T-helper 2 cell treated with Interferon-gamma antibody and Interleukin-4, amounts not matched to agents 5 μg/mL and 100 μg/mL, for 36 hours (primary cell): ENCODE measurements at places on chromosomes 16 and 17.

- no peak for DNase-seq
These were observed 100.5 kb downstream of the PLCG2 start for GRCh38 chr16:81879625-81880024.

- DNase-seq: no peak
These were observed 202.9 kb upstream of the N4BP1 start for GRCh38 chr16:48812856-48813255.

DNA sequence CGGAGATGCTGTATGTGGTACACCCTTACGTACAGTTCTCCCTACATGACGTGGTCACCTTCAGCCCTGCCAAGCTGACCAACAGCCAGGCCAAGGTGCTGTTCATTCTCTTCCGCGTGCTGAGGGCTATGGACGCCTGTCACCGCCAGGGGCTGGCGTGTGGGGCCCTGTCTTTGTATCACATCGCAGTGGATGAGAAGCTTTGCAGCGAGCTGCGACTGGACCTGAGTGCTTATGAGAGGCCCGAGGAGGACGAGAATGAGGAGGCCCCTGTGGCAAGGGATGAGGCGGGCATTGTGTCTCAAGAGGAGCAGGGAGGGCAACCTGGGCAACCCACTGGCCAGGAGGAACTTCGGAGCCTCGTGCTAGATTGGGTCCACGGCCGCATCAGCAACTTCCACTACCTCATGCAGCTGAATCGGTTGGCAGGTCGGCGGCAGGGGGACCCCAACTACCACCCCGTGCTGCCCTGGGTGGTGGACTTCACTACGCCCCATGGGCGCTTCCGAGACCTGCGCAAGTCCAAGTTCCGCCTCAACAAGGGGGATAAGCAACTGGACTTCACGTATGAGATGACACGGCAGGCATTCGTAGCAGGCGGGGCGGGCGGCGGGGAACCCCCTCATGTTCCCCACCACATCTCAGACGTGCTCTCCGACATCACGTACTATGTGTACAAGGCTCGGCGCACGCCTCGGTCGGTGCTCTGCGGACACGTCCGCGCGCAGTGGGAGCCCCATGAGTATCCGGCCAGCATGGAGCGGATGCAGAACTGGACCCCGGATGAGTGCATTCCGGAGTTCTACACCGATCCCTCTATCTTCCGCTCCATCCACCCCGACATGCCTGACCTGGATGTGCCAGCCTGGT, 1.4 kb downstream of the WDR81 start:
- no peak for DNase-seq

- no peak for DNase-seq
These were observed 4.0 kb upstream of the GGNBP2 start for GRCh38 chr17:36540696-36541095.

GRCh38 chr16:49608098-49608497, 234.5 kb downstream of the C16orf78 start:
- DNase-seq: no peak

GRCh38 chr17:10790491-10791401, 13.2 kb downstream of the TMEM238L start:
- DNase-seq: no peak

GRCh38 chr17:75842963-75843576, 1.1 kb downstream of the UNC13D start:
- DNase-seq: no peak

DNA sequence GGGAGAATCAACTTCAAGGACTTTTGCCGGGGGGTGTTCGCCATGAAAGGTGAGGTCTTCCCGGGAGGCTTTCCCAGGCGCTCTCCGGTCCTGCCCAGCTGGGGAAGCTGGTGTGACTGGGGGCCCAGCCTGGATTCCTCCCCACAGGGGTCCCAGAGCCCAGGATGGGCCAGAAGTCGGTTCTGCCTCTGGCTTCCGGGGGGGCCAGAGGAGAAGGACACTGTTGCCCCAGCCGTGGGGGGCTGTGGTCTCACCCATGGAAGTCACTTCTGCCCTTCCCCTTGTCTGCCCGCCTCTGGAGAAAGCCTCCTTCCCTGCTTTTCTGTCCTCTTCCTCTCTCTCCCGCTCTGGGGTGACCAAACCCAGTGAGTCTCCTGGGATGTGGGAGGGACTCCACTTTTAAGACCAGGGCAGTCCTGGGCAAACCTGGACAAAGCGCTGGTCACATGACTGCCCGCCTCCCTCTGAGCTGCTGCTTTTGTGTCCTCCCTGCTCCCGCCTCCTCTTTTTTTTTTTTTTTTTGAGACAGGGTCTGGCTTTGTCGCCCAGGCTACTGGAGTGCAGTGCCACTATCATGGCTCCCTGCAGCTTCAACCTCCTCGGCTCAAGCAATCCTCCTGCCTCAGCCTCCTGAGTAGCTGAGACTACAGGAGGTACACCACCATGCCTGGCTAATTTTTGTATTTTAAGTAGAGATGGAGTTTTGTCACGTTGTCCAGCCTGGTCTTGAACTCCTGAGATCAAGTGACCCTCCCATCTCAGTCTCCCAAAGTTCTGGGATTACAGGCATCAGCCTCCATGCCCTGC, 40.6 kb downstream of the RAB11FIP4 start:
- DNase-seq: no peak

GRCh38 chr16:3673201-3673600, 18.7 kb downstream of the DNASE1 start:
- no peak for DNase-seq

DNA sequence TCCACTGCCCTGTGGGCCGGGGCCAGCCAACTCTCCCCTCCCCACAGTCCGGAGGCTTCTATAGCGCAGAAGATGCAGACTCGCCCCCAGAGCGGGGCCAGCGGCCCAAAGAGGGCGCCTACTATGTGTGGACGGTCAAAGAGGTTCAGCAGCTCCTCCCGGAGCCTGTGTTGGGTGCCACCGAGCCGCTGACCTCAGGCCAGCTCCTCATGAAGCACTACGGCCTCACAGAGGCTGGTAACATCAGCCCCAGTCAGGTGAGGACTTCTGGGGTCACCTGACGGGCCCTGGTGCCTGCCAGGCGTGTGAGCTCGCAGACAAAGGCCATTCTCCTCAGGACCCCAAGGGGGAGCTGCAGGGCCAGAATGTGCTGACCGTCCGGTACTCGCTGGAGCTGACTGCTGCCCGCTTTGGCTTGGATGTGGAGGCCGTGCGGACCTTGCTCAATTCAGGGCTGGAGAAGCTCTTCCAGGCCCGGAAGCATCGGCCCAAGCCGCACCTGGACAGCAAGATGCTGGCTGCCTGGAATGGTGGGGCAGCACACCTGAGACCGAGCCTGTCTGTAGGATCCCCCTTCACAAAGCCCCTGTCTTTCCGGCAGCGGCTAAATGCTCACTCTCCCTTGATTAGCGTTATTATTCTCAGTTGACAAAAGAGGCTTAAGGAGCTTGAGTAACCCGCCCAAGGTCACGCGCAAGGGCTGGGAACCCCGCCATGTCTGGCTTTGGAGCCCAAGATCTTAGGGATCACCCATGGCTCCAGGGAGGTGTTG, 3.9 kb downstream of the SPATA20 start:
- no peak for DNase-seq

GRCh38 chr17:72122765-72123529, 2.1 kb downstream of the SOX9 start:
- no peak for DNase-seq

GRCh38 chr16:77993111-77993985, 29.0 kb upstream of the CLEC3A start:
- DNase-seq: no peak

DNA sequence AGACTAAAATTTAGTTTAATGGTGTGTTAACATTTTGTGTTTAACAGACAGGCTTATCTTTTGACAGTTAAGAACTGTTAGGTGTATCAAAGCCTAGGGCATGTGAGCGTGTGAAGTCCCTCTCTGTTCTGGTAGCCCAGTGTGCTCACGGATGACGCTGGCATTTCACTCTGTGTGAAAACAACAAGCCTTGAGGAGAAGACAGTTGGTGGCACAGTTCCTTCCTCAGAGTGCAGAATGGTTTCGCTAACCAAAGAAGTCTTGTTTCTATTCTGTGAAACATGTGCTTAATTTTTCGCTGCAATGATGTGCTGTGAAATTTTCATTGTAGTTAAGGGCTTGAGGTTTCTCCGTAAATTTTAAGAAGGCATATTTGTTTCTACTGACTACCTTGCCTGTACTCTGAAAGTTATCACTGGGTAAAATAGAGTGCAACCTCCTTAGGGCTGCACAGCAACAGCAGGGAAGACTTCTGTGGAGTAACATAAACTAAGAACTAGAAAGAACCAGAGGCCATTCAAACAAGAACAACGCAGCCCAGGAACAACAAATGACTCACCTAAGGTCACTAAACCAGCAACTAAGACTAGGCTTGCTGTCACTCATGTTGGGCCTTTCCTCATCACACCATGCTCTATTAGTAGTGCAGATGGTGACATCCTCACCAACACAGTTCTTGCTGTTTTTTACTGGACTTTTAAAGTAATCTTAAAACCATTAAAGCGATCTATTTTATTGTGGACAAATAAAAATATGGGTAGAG, 33.4 kb downstream of the BRD7 start:
- peak; percentile 45 for DNase-seq

DNA sequence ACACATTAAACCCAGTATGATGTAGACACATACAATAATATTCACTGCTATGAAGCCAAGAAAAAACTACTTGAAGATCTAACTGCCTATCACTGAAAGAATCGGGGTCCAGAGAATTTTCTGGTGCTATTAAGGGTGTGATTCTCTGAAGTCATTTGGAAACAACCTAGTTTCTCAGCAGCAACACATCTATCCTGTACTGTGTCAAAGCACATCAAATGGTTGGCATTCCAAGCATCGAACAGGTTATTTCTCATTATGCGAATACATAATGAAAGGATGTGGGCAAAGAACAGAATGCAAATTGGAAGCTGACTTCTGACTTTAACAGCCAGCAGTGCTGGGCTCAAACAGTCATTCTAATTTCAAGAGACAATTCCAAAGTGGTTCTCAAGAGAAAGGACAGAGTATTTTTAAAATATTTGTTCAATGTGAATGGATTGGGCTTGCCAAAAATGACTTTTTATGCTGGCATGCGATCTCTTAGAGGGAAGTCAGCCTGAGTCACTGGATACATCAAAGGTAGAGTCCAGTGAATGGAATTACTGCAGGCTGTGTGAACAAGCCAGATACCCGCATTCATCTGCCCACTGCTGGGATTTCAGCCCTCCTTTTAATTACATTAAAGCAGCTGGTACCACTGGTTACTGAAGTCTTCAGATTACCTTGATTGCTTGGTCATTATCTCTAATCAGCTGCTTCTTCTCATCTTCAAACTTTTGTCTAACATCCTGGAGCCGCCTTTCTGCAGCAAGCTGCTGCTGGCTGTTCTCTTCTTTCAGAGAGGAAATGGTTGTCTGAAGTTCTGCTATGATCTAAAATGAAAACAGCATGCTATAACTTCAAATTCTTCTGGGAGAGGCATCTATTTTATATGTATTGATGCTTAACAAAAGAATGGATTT, 181.2 kb upstream of the AXIN2 start:
- DNase-seq: no peak

- DNase-seq: no peak
These were observed 74.3 kb upstream of the CES5A start for GRCh38 chr16:55949518-55949917.

GRCh38 chr17:5813357-5813756, 229.0 kb upstream of the NLRP1 start:
- DNase-seq: no peak

DNA sequence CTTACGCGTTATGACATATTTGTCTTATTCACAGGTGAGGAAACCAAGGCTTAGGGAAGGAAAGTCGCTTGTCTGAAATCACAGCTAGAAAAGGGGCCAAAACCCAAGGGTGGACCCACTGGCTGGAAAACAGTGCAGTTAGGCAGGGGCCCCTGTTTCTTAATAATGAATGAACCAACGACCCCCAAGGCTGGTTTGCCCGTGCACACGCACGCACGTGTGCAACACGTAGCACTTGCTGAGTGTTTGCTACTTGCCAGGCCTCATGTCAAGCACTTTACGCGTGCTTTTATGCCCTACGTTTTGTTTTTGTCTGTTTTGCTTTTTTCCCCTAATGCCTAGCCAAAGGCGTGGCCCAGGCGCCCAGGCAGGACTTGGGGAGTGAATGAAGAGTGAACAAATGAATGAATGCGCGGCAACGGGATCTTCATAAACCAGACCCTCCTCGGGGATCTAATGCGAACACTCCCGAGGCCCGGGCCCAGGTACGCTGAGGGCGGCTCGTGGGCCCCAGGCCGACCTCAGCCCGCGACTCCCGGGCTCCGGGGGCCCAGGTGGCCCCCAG, 571 bp upstream of the USP10 start:
- DNase-seq: no peak

GRCh38 chr16:85391769-85392583, 221.1 kb upstream of the GSE1 start:
- no peak for DNase-seq

DNA sequence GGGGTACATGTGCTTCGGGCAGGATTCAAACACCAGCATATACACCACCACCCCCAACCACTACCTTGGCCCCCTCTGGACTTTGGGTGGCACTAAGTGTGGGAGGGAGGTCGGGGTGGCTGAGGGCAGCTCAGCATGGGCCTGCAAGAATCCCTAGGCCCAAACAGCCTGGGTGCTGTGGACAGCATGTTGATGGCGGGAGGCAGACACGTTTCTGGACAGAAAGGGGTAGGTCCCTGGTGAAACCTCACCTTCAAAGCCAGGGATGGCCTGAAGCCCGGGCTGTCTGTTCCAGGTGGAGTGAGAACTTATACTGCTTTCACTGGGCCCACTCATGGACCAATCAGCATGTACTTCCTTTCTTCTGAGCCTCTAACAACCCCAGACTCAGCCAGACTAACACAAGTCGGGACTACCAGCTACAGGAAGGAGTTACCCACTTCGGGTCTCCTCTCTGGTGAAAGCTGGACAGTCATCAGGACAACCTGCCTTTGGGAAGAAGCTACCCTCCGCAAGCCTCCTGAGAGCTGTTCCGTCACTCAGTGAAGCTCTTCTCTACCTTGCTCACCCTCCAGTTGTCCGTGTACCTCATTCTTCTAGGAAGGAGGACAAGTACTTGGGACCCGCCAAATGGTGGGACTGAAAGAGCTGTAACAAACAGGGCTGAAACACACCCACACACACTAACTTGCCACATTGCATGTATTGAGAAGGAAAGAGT, 203.0 kb downstream of the CPPED1 start:
- DNase-seq: no peak

- no peak for DNase-seq
These were observed 688 bp downstream of the ADAP2 start for GRCh38 chr17:30922235-30923030.

DNA sequence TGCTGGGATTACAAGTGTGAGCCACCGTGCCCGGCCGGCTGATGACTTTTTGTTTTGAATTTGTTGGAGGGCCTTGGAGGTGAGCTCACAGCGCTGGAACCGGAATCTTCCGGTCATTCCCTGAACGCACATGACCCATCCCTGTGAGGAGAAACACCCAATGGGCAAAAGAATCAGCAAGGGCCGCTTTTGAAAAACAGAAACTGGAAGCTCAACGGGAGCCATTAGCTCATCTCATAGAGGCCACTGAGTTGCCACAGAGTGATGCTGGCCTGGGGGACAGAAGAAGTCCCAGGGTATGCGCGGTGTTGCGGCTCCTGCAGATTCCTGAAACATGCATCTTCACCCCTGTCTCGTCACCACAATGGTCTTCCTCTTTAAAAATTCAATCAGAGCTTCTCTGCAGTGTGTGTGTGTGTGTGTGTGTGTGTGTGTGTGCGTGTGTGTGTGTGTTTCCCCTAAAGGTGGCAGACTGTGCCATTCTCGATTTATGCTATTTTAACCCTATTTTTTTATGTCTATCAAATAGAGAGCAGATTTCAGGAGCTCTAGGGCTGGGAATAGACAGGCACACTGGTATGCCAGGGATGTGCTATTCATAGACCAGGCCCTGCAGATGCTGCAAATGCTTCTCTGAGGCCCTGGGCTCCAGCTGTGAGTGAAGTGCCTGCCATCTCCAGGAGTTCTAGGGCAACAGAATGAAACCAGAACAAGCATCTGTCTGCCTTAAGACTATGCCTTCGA, 68.3 kb downstream of the MARCHF10 start:
- DNase-seq: no peak
